SHP77 treated with DMSO at 0.1 percent for 48 hours (cell line): ENCODE measurements at places on chromosomes 4 and X.

DNA sequence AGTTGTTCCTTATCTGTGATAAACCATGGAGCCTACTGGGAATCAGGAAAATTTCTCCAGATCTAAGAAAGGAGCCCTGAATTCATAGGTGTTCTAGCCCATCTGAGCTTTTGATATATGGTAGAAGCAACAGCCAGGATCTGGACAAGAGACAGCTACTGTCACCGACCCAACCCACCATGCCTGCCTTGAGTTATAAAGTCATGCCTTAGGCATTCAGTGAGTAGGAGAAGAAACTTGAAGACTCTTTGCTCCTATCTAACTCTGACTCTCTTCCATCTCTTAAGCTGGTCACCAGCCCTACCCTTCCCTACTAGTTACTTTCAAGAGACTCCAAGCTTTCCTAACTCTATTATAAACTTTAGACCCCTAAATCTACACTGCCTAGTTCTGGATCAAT lies 83.9 kb upstream of the FAM9B start:
- no peak for DNase-seq

- no peak for DNase-seq
Observed at GRCh38 chr4:109989044-109989443, 76.4 kb downstream of the EGF start.

- no peak for DNase-seq
Observed at GRCh38 chr4:8537041-8537461, 43.1 kb upstream of the GPR78 start.

DNA sequence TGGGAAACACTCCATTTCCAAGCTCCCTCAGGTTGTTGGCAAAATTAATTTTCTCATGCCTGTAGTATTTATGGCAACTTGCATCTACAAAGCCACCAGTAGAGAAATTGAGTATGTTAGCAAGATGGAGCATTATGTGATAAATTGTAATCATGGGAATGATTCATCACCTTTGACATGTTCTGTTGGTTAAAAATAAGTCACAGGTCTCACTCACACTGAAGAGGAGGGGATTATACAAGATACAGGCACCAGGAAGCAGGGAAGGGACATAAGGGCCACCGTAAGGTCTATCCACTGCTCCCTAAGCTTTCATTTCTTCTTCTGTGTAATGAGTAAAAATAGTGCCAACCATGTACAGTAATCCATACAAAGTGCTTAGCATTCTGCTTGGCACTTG lies 313.0 kb downstream of the GBA3 start:
- DNase-seq: no peak

DNA sequence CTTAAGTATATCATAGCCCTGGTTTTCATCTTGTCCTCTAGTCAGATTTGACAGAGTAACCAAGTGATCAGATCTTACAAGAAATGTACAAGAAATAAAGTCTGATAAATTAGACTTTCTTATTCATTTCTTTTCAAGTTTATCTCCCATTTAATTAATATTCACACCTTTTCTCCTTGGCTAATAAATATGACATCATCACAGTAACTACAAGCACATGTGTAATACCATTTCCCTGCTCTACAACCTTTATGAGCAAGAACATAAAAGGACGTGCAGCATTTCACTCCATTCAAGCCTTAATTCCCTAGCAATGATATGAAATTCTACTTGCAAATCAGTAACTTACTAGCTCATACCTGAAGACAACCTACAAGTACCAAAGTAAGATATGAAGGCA lies 88.5 kb downstream of the BRWD3 start:
- DNase-seq: no peak

DNA sequence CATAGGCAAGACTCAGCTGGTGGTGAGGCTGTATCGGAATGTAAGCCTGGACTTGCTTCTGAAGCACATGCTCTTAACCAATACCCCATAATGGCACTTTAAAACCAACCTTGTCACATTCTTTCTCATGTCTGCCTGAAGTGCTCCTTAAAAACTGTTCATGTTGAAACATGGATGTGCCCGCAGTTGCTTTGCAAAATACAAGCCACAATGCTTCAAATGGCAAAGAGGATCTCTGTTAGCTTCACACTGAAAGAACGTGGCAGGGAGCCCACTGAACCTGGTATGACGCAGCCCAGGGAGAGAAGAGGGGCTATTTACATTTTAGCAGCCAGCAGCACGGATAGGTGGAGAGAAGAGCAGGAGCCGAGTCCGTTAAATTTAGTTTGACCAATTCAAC lies 29.3 kb downstream of the SOD3 start:
- DNase-seq: no peak

GRCh38 chr4:112813790-112814189 lies 176.8 kb downstream of the LARP7 start:
- DNase-seq: no peak
